ENCODE measurements at places on chromosomes 3 and 15.
A peak's percentile ranks its signal among the peaks of the same experiment; 100 is the strongest.

DNA sequence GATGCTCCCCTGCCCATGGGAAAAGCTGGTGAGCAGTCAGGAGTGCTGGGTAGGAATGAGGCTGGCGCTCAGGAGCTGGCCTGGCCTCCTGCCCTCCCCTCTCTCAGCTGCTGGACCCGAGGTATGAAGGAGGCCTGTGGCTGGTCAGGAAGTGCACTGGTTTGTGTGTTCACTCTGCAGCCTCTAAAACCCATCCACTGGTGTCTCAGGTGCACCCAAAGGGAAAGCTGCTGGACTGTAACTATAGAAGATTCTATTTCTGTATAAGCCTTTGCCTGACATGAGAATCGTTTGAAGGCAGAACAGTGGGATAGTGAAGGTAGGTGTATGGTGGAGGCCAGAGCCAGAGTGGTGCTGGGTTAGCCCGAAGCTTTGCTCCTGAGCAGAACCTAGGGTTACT, 5.7 kb upstream of the CPNE9 start:
- DNase-seq = no peak

- DNase-seq = no peak
Measured at GRCh38 chr15:68634122-68634482, 55.3 kb downstream of the CORO2B start.

- DNase-seq = no peak
Measured at GRCh38 chr3:59766200-59766872, 716.5 kb upstream of the CFAP20DC start.

DNA sequence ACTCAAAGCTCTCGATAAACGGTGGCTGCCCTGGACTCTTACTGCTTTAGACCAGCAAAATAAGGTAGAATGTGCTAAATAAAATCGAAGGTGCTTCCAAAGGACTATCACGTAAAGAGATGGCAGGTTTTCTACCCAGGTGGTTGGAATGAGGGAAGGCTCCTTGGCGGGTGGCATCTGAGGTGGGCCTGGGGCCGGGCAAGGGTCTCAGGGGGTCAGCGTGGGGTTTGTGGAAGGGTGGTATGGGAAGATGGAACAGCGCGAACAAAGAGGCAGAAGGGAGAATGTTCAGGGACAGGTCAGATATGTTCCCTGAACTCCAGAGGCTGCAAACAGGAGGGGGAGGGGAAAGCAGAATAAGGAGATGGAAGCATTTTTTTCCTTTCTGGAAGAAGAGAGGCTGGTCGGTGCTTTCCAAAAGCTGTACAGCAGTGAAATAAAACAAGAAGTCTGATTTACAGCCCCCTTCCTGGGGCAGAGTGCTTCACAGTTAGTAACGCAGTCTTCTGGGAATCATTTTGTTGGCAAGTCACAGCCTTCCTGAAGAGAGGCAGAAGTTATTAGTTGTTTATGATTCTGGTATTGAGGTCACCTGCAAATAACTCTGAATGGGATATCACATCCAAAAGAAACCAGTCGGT, 58.3 kb upstream of the ATG7 start:
- no peak for DNase-seq

DNA sequence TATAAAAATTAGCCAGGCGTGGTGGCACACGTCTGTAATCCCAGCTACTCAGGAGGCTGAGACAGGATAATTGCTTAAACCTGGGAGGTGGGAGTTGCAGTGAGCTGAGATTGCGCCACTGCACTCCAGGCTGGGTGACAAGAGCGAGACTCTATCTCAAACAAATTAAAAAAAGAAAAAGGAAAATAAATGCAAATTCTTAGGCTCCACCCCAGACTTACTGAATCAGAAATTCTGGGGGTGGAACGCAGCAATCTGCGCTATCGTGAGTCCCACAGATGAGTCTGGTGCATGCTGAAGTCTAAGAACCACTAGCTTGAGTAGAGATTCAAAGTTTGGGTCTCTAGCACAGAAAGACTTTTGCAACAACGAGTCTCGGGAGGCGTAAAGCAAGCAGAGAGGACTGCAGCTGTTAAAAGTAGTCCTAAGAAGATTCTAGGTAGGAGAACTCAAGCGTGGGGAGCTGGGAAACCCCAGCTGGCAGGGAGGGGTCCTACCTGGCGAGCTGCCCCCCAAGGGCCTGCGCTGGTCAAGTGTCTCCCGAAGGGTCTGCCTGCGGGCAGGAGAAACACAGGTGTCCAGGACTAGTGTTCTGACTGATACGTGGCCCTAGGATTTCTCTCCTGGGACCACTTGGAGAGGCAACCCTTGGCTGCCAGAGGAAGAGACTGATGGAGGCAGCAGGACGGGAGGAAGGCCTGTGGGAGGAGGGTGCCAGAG, 21.9 kb downstream of the CEP19 start:
- DNase-seq = no peak

DNA sequence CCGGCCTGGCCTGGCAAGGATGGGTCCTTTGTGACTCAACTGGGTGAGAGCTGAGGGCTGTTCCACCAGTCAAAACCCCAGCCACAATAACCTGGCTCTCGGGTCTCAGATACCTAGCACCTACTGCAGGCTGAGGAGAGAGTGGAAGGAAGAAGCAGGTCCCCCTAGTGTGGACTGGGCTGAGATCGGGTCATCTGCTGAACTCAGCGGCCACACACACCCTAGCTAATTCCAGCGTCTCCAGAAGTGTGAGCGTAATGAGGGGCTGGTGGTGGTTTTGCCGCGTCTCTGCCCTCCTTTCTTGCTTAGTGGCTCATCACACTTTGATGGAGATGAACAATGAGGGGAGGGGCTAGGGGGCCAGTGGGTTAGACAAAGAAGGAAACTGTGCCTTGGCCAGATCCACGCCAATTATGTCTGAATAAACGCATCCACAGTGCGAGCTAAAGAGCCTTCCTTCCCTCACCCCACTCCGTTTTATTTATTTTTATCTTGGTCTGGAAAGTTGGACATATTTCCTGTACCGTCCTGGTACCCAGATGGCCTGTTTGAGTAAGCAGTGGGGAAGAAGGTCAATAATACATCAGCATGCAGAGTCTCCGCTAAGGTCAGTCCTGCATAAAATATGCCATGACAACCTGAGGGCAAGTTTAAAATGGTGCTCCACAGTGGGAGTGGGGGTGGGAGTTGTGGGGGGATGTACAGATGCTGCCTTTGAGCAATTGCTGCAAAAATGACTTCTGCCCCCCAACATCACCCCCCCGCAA, 370.0 kb downstream of the WDR72 start:
- DNase-seq = no peak

GRCh38 chr3:149101154-149101553, 14.8 kb upstream of the HLTF start:
- DNase-seq = no peak

DNA sequence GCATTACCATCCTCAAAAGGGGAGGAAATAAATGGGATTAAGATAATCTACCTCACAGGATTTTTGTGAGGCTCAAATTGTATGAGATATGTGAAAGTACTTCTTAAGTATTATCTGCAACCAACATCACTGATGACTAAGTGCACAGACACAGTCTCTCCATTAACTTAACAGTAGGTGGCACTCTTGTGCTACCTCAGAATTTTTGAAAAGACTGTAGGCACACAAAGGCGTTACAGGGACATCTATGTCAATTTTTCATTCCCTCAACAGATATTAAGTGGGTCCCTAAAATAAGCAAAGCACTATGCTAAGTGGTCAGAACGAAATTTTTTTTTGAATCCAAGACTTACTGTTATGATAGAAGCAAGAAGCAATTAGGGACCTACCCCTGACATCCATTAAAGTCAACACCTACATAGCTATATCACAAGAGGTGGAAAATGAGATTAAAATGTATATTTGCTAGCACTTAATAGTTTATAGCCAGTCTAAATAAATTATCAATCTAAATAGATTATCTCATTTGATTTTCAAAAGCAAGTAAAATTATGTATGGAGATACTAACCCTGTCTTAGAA, 52.9 kb downstream of the RYK start:
- peak; percentile 72 for DNase-seq

DNA sequence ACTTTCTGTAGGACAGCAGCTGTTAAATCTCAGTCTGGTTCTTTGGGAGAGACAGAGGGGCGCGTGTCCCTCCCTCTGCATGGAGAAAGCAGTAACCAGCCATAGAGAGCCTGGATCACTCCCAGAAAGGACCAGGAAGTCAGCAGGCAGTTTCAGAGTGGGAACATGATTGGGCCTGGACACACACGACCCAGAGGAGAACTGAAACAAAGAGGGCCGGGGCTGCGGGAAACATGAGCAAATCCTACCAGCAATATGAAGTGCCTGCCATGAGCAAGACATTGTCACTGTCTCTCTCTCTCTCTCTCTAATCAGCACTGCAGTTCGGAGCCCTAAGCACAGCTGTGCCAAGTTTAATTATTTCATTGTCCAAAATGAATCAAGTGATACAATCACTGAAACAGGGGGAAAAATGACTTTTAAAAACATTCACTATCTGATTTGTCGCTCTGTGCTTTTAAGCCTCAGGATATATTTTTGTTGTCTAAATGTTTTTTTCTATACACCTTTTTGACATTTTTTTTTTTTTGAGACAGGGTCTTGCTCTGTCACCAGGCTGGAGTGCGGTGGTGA, 17.6 kb downstream of the MUC13 start:
- no peak for DNase-seq
